ENCODE measurements at places on chromosomes 3 and 15.
A peak's percentile ranks its signal among the peaks of the same experiment; 100 is the strongest.

DNA sequence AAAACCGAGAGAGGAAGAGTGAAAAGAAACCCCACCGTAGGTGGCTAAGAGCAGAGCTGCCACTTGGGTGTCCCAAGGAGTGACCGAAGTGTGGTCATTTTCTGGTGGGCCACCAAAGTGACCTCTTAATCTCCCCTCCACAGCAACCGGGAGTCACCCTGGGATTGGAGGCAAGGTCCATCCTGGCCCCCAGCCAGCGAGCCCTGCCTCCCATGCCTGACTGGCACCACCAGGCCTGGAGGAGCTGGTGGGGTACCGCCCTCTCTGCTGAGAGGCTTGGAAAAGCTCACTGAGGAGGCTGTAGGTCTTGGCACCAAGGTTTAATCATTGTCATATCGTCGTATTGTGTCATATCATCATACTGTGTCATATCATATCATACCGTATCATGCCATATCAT lies 74.0 kb upstream of the TRPM1 start:
- no peak for DNase-seq

DNA sequence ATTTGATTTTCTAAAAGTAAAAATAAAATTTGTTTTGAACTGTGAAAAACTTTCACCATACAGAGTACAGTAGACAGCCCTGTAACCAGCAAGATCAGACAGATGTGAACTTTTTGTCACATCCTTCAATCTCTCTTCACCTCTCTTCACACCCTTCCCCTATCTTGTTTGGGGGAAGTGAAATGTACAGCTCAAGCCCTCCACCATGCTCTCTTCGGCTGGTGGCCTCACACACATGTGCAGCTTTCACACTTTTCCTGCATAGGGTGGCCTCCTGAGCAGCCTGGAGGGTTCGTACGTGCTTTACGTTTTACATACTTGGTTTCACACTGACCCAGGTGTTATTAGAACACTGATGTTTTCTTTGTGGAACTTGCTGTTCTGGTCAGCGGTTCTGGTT lies 86.4 kb downstream of the DNAJB8 start:
- no peak for DNase-seq

DNA sequence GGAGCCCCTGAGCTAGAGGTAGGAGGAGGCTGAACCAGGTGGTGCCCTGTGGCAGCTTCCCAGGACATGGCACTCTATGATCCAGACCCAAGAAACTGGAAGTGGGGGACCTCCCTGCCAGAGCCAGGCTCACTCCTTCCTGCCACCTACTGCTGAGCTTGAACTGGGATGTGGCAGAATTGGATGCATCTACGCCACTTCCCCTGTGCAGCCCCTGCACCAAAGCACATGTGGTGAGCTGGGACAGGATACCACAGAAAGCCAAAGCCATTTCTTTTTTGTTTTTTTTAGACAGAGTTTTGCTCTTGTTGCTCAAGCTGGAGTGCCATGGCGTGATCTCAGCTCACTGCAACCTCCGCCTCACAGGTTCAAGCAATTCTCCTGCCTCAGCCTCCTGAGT lies 518.0 kb upstream of the PPP2R3A start:
- no peak for DNase-seq

DNA sequence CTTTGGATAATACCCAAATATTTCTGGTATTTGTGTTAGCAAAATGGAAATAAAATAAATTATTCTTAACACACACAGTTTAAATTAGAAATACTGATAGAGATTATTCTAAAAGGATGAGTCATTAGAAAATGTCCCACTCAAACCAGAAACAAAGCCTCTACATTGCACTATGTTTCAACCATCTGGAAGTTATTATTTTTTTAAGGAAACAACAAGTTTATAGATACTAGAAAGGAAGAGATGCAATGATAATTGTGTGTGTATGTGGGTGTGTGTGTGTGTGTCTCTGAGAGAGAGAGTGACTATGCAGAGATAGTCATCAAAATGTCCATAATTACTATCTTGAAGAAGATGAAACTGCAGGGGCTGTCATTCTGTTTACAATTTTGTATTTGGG lies 1340.5 kb downstream of the ROBO1 start:
- DNase-seq: no peak

GRCh38 chr3:127680798-127681221 lies 8.1 kb downstream of the ABTB1 start:
- no peak for DNase-seq

DNA sequence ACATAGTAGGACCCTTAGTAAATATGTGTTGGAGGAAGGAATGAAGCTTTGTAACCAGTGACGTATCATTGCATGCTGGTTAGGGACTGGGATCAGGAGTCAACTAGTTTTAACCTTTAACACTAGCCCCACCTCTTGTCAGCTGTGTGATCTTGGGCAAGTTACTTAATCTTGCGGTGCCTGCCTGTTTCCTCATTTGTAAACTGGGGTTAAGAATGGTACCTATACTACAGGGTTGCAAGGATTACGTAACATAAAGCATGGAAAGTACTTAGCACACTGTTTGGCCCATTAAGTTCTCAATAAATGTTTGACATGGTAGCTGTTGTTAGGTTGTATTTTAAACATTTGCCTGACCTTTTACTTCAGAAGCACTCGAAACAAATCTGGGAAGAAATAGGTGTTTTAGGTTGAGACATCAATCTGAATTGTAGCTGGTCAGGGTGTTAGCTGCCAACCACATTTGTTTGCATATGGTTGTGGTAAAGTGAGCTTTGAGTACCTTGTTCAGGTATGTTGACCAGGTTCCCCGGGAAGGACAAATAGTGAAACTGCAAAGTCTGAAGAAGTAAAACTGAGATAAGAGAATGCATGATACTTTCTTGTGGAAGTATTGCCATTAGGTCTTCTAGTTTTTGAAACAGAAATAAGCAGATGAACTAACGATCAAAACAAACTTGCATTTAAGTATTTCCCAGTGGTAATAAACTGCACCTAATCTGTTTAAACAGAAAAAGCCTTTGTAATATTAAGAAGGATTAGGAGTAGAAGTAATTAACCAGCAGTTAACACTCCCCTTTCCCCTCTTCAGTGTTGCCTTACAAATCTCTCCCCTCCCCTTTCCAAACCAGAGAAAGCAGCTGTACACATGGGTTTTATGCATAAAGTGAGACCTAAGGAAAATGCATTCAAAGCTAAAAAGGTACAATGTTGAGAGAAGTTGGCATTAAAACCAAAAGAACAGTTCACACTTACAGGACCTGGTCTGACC lies 25.8 kb upstream of the SCAANT1 start:
- peak; percentile 59 for DNase-seq

- no peak for DNase-seq
Observed at GRCh38 chr15:89858661-89859458, 34.9 kb downstream of the AP3S2 start.

GRCh38 chr3:72617424-72618024 lies 230.7 kb downstream of the SHQ1 start:
- no peak for DNase-seq

GRCh38 chr3:156341831-156342416 lies 213.0 kb downstream of the SSR3 start:
- DNase-seq: peak; percentile 25

DNA sequence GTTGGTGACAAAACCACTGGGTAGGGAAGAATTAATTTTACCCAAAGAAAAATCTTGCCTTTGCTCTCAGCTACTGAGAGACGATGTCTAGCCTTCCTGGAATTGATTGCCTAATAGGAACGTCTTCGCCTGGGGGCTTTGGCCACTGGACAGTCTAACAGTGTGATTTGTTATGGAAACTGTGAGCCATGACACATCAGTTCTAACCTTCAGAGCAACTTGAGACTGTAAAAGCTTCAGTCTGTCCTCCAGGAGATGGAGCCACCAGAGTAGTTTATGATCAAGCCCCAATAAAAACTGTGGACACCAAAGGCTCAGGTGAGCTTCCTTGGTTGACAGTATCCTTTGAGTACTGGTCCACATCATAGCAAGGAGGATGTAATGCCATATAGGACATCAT lies 235.8 kb upstream of the TMCO5A start:
- DNase-seq: no peak

- DNase-seq: no peak
Observed at GRCh38 chr3:183296944-183297343, 43.9 kb downstream of the B3GNT5 start.

DNA sequence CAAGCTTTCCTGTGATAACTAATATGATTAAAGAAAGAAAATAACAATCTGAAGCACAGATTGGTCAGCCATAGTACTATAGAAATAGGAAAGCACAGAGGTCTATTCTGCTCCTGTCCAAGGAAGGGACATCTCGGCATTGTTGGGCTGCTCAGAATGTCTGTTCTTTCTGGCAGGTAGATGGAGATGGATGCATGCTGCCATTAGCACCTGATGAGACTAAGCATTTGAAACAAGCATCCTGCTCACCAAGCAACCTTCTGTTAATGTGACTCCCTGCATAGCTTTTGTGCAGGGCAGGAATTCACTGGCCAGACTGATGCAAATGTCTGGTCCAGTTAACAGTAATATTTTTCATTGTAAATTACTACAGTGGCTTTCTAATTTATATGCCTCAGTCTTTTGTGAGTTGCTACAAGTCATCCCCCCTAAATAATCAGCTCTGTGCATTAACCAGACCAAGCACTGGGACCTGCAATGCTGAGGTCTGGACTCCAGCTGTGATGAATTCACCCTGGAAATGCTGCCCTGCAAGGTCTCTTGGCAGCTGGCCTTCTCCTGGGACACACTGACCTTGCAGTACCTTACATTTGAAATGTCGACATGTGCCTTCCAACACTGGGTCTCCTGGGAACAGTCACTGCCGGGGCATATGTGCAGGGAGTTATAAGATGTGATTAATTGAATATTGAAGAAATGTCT lies 1123.7 kb downstream of the IGSF11 start:
- DNase-seq: no peak

DNA sequence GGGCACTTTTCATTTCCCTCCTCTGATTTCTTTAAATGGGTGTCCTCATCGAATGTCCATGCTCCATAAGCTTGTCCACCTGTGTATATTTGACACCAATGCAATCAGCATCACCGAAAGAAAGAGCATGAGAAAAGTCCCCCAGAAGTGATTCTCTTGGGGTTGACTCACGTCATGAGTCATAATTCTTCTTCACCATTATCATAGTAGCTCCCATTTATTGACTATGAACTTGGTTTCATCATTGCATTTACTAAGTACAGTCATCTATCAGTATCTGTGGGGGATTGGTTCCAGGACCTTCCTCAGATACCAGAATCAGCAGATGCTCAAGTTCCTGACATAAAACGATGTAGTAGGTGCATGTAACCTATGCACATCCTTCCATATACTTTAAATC lies 372.5 kb upstream of the CFAP20DC start:
- DNase-seq: no peak

DNA sequence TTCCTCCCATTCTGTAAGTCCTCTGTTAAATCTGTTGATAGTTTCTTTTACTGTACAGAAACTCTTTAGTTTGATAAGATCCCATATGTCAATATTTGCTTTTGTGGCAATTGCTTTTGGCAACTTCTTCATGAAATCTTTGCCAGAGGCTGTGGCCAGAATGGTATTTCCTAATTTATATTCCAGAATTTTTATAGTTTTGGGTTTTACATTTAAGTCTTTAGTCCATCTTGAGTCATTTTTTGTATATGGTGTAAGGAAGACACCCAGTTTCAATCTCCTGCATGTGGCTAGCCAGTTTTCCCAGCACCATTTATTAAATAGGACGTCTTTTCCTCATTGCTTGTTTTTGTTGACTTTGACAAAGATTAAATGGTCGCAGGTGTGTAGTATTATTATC lies 372.4 kb upstream of the CADM2 start:
- DNase-seq: no peak

DNA sequence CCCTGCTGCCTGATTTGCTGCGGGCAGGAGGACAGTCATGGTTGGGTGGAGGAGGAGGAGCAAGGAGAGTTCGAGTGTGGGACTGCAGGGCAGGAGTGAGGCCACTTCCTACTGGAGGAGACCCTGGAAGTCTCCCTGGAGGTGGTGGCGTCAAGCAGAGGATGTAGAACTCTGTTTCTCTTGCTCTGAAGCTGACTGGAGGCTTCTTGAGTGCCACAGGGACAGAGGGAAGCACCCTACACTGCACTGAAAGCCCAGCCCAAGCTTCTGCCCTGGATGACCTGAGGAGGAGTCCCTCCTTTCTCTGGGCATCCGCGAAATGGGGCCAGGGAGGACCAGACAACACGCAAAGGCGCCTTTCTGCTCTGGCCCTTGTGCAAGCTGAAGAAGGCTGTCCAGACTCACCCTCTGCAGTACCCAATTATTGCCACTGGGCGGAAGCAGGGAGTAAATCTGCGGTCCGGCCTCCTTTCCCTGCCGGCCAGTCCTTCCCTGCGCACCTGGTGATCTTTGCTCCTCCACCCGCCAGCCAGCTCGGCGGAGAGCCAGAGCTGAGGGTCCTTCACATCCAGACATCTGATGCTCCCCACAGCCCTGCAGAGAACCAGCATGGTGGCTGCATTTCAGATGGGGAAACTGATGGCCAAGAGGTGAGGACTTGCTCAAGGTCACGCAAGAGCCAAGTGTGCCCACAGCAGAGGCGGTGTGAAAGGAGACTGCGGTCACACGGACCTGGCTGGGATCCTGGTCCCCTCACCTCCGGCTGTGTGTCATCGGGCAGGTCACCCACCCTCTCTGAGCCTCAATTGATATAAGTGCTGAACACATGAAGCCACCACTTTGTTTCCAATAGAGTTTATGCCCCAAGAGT lies 207.1 kb downstream of the TBC1D2B start:
- peak; percentile 35 for DNase-seq

DNA sequence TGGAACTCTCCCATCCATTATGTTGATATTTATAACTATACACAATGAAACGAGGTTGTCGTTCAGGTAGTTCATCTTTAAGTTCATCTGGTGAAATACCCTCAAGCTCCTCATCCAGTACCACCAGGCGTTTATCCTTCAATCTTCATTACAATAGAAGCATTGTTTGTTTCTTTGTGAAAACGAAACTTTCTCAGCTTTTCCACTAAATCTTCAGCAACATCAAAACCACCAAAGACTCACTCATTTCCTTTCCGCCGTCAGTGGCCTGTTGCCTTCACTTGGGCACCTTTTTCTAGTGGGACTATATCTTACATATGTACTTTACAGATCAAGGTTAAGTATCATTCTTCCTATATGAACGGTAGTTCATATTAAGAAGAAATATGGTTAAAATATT lies 44.1 kb upstream of the TFG start:
- no peak for DNase-seq

- no peak for DNase-seq
Observed at GRCh38 chr15:98686983-98687382, 38.6 kb downstream of the IGF1R start.

DNA sequence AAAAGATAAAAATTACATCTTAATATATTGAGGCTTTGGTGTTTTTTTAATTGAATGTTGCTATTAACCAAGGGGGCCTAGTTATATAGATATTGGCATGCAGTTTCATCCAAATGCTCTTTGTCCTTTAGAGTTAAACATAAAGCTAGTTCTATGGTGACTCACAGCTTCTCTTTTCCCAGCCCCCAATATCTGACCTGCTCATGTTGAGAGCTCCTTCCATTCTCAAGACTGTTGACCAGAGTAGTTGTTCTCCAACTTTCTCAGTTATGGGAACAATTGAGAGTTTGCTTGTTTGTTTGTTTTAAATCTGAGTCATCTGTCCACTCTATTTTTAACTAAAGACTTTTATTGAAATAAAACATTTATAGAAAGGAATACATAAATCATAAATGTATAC lies 15.8 kb upstream of the RARB start:
- DNase-seq: no peak

All from GM06990 (cell line).